ENCODE measurements at places on chromosomes 7 and 10.
A peak's percentile ranks its signal among the peaks of the same experiment; 100 is the strongest.

DNA sequence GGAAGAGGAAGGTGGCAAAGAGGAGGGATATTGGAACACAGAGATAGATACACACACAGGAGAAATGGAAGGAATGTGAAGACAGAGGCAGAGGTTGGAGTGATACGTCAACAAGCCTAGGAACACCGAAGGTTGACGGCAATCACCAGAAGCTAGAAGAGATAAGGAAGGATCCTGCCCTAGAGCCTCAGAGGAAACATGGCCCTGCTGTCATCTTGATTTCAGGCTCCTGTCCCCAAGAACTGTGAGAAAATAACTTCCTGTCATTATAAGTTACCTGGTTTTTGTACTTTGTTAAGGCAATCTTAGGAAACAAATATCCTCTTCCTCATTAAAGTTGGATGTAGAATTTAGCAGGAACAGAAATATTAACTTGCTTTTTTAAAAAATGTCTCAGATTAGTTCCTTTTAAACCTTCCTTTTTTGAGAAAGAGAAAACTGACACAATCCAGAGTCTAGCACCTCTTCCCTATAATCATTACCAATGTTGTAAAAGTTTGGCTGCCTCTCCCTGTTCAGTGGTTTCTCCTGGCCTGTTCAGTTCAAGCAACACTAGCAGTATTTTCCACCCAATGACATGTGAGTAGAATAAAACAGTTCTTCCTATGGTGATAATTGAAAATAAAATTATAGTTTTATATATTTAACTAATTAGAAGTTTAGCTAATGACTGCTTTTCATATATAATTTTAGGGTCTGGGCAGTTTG, 28.8 kb upstream of the GNAI1 start:
- DNase-seq, result no peak

GRCh38 chr7:135714534-135715009, 13.4 kb downstream of the SLC13A4 start:
- DNase-seq, result no peak

DNA sequence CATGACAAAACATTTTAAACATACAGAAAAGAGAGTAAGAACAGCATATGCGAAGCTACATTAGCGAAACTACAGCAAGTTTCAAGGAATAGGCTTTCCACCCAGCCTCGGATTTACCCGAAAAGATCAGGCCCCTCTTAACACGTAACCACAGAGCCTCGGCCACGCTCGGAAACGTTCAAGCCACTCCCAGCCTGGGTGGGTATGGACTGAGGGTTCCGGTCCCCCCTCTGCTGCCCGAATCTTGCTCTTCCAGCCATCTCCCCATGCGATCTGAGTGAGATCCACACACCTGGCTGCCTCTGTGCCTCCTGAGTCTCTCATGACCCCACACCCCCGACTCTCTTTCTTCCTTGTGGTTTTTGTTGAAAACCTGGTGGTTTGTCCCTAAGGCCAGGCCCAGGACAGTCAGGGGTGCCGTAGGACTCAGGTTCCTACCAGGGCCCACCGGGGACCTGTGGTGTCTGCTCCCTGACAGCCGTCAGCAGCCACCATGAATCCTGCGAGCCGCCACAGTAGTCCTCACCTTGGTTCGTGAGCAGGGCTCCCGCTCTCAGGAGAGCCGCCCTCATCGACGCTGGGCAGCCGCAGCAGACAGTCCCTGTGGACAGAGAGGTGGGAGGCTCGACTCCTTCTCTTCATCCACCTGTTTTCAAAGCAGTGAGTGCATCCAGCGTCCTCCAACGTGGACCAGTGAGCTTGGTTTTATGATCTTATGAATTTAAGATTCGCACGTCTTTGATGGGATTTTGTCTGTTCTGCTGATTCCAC, 18.5 kb downstream of the KNDC1 start:
- DNase-seq, result no peak

DNA sequence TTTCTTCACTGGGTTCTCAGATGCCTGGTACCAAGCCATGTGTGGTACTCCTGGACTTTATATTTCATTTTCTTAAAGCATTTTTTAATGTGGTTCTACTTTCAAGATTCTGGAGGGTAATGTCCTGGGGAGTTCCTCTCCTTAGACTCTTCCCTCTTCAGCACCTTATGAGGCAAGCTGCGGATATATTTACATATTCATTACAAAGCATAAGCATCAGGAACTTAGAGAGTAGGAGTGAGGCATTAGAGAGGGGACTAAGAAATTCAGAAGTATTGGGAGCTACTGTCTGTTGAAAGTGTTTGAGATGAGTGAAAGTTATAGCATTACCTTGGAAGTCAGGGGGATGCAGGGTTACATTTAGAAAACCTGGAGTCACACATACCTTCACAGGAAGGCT, 20.8 kb downstream of the AUTS2 start:
- DNase-seq, result no peak

GRCh38 chr7:123502201-123502600, 32.2 kb downstream of the IQUB start:
- no peak for DNase-seq

GRCh38 chr7:70432567-70433001, 699.4 kb upstream of the GALNT17 start:
- no peak for DNase-seq

- no peak for DNase-seq
These were observed 51.6 kb downstream of the CYCS start for GRCh38 chr7:25073451-25073850.

DNA sequence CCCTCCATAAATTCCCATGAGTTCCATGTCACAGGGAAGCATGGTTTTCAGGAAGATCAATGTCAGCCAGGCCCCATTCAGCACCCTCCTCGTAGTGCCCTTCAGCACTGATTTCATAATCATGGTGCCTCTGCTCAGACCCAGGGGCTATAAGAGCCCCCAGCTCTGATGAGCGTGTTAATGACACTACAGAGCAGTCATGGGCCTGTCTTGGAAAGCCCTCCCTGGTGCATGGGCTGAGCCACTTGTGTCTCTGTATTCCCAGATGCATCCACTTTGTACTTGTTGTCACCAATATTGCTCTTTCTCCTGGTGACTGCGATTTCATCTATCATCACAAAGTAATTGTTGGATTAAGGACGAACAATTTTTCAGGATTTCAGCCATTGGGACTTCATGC, 154.6 kb downstream of the ADARB2 start:
- DNase-seq, result no peak

GRCh38 chr7:112669306-112669705, 120.9 kb downstream of the TMEM168 start:
- DNase-seq, result no peak

GRCh38 chr10:11322698-11323097, 288.8 kb downstream of the USP6NL start:
- DNase-seq, result no peak

DNA sequence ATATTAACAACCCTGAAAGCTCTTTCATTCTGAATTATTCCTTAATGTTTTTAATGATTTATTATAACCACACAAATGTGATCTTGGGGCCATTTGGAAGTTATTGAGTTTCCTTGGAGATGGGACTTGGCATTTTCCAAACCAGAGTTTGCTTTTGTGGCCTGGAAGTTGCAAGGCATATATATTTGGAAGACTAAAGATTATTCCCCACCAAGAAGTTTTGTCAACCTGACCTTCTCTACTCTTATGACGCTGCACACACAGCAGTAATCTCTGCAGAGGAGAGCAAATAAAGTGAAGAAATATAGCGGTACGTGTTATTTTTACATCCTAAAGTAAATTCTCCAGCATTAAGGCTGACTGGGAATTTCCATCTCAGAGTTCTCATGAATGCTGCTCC, 397.0 kb downstream of the LRMDA start:
- no peak for DNase-seq

- DNase-seq, result no peak
These were observed 51.6 kb upstream of the PDGFA start for GRCh38 chr7:571096-571717.

GRCh38 chr7:45230083-45230482, 72.5 kb downstream of the RAMP3 start:
- DNase-seq, result no peak

DNA sequence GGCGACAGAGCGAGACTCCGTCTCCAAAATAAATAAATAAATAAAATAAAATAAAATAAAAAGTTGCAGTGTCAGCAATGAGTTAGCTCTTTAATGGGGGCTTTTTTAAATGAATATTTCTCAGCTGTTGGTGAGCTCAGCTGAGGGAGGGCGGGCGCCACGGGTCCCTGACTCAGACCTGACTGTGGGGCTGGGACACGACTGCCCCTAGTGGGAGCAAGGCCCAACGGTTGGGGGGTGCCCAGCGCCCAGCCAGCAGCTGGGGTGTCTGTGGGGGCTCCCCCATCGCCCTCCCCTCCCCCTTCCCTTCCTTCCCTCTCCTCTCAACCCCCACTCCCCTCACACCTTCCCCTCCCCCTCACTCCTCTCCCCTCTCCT, 46.6 kb downstream of the PWWP2B start:
- DNase-seq, result no peak

DNA sequence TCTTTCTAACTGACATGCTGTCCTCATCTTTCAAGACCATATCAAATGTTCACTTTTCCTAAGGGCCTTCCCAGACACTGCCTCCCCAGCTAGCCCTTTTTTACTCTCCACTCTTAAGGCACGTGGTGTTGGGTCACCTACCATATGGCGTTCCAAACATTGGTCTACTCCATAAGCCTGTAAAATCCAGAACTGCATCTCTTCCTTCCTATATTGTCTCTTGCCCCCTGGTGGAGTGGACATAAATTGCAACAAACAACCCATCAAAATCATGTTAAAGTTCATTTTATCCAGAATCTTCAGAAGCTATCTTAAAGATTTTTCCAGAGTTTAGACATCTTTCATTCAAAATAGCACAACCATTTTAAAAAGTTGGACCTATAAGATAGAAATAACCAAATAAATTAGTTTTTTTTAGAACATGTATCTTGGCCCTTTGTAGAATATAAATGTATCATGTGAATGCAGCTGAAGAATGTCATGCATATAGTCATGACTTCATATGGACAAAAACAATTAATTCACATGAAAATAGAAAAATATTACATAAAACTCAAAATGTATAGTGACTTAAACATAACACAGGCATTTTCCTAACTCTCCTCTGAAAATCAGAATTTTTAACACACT, 180.6 kb upstream of the CHRM2 start:
- DNase-seq, result no peak

GRCh38 chr10:48811461-48811860, 126.8 kb downstream of the WDFY4 start:
- DNase-seq, result no peak

DNA sequence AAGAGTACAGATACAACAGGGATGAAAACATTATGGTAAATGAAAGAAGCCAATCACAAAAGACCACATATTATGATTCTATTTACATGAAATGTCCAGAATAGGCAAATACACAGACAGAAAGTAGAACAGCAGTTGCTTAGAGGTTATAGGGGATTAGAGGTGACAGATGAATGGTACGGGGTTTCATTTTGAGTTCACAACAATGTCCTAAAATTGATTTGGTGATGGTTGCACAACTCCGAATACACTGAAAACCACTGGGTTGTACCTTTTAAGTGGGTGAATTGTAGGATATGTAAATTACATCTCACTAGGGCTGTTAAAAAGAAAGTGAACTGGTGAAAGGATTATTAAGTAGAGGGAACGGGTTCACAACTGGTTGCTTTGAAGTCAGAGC, 76.3 kb upstream of the MRLN start:
- peak; percentile 64 for DNase-seq

DNA sequence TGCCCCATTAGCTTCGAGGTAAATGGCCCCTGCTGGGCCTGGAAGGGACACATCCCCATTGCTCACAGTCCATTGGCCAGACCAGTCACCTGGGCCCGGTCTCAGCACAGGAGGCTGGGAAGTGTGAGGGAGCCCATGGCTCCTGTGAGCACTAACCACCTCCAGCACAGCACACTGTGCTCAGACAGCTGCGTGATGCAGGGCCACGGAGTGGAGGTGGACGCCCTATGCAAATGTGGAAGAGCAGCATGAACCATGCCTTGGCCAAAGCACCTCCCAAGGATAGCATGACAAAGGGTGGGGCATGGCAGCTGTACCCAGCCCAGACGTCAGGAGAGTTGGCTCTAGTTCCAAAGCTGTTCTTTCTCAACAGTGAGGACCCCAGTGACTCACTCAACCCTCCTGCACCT, 120.1 kb upstream of the ZMIZ1 start:
- no peak for DNase-seq

DNA sequence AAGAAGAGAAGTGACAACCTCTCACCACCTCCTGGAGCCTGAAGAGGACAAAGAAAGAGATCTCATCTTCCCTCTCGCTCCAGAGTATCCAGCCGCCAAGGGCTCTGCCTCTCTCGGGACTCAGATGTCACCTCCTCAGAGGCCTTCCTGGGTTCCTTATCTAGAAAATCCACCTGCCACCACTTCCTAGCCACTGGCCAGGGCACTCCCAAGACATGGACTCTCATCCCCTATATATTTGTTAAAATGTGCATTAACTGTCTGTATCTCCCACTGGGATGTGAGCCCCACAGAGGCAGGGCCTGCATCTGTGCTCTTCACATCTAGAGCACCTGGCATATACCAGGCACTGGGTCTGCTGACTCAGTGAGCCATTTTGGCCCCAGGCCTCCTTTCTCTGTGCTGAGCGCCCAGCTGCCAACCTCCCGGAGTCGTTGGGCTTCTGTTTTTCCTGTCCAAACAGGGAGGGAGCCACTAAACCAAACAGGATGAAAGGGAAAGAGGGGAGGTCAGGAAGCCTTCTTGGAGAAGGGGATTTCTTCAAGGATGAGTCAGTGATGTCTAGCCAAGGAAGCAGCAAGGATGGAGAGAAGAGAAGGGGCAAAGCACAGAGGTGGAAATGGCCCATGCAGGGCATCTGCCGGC, 58.9 kb downstream of the KCNMA1 start:
- DNase-seq, result no peak

DNA sequence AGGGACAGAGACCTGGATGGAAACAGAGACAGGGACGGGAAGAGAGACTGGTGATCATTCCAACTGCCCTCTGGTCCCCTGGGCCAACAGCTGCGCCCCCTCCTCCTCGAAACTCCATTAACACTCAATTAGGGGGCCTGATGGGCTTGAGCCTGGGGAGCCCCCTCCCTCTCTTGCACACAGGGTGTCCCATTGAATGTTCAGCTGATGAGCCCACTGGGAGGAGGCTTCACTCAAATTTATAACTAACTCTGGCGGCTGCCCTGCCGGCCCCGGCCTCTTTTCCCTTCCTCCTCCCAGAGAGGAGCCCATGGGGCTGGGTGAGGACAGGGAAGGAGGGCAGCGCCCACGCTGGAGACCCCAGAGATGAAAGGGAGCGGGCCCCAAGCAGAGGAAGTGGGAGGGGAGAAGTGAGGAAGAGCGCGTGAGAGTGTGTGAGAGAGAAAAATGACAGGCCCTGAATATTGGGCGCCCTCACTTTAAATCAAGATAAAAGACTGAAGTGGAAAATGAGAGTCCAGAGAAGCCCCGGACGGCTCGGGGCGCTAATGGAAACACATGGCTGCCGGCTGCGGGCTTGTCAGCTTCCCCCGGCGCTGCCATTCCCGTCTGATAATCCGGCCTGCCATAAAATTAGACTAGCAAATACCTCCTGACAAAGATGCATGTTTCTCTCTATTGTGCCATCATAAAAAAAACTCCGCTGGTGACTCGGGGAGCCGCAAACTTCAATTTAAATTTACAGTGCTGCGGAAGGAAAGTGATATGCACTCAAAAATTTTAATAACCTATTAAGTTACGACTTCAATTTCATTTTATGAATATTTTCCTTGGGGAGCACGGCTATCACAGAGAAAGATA, 58.0 kb upstream of the PAX2 start:
- no peak for DNase-seq

- no peak for DNase-seq
These were observed 65.2 kb downstream of the ZMYND11 start for GRCh38 chr10:200405-200804.
